Stimulated activated CD4-positive, alpha-beta T cell treated with anti-CD3 and anti-CD28 coated beads, Interleukin-4, amount 100 ng/mL, for 4 hours (primary cell): ENCODE measurements at places on chromosomes 6 and 20.

DNA sequence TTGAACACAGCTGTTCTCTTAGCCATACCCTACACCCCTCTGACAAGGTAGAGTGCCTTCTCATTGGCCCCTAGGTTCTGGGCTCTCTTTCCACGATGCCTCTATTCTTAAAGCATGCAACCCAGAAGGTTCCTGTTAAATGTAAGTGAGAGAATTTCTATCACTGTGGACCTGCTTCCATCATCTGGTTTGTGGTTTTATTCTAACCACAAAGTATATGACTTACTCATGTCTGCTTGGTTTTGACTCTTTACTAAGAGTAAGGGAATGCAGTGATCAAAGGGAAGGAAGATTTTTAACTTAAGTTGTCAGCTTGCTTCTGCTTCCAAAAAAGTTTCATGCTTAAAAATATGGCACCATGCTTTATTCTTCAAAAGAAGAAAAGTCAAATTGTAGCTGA, 80.2 kb downstream of the ANKEF1 start:
- DNase-seq, result no peak

DNA sequence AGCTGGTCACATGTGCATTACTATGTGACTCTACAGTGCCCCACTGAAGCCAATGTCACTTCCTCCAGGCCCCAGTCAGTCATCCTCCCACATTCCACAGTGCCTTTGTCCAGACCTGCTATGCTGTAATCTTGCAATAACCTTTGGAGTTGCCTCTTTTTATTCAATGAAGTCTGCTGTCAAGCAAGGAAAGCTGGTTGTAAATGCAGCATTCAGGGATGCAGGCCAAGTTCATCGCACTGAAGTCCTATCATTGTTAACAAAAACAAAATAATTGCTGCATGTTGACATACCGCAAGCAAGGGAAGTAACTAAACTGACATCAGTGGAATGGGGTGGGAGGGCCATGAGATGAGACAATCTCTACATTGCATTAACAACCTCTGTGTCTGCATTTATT, 131.2 kb upstream of the CDYL start:
- DNase-seq, result no peak

DNA sequence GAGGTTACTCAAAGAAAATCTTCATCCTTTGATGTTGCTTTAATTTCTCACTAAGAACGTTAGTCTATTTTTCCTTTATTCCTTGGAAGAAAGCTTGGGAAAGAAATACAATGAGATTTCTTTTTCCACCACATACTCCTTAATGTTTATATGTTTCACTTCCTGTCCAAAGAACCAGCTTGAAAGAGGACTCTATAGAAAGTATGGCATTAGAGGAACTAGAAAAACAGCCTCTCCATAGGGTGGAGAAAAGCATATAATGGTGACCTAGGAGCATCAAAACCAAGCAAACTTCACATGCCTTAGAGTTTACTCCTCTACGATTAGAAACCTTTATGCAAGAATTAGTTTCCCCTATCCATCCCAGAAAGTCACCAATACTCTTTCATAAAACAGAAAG, 131.1 kb downstream of the OPRM1 start:
- no peak for DNase-seq

- no peak for DNase-seq
Observed at GRCh38 chr20:49887251-49888211, 27.8 kb downstream of the SPATA2 start.

DNA sequence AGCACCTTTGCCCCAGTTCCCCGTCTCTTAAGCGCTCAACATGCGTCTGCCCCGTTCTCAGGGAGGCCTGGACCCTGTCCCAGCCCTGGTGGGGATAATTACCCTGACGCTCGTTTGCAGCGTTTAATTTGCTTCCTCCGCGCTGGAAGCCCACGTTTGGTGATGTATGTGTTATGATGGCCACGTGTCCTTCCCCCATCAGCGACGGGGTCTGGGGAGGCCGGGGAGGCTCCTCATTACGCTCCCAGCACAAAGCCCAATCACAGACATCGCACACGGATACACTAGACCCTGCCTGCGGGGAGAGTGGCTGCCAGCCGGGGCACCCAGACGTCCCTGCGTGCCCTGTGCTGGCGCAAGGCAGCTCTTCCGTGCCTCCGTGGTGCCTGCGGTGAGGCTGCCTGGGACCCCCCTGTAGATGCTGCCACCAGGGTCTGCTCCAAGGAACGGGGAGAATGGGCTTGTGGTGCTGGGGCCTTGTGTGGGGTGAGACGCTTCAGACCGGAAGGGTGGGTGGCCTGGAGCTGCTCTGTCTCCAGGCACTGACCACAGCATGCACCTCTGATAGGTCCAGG, 10.2 kb upstream of the CHRNA4 start:
- no peak for DNase-seq

DNA sequence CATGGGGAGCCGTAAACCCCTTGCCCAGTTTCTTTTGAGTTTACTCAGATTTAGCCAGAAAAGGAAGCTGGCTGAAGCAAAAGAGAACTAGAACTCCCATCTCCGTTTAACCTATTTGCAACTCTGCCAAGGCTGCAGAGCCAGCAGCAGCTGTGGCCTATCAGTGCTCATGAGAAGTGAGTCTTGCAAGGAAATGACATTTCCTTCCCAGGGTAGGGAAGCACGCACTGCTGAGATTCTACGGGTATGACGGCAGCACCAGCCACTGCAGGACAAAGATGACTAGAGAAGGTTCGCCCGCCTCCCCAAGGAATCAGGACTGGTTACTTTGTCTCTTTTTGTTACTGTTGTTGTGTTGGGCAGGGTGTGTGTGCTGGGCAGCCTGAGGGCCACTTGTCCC, 47.6 kb downstream of the PPP1R3G start:
- no peak for DNase-seq

- DNase-seq, result no peak
Observed at GRCh38 chr6:88449770-88450169, 283.6 kb upstream of the CNR1 start.

- DNase-seq, result no peak
Observed at GRCh38 chr6:136067731-136068341, 182.3 kb downstream of the MTFR2 start.

- DNase-seq, result peak; percentile 52
Observed at GRCh38 chr6:136791296-136792094, 782 bp downstream of the MAP3K5 start.

- no peak for DNase-seq
Observed at GRCh38 chr6:12363651-12364381, 73.7 kb downstream of the EDN1 start.

DNA sequence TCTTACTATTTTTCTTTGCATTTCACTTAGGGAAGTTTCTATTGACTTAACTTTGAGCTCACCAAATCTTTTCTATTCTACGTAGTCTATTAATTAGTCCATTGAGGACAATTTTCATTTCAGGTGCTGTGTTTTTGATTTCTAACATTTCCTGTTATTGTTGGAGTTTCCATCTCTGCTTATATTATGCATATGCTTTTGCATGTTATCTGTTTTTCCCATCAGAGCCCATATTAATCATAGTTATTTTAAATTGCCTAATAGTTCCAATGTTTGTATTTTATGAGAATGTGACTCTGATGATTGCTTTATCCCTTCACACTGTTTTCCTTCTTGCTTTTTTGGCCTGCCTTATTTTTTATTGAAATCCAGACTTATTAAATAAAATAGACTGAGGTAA, 414.5 kb upstream of the OPRM1 start:
- DNase-seq, result no peak

- no peak for DNase-seq
Observed at GRCh38 chr6:119676230-119676629, 326.7 kb upstream of the MAN1A1 start.

- no peak for DNase-seq
Observed at GRCh38 chr6:20647585-20647984, 113.3 kb downstream of the CDKAL1 start.

- DNase-seq, result no peak
Observed at GRCh38 chr6:139361211-139361610, 13.2 kb downstream of the CITED2 start.

DNA sequence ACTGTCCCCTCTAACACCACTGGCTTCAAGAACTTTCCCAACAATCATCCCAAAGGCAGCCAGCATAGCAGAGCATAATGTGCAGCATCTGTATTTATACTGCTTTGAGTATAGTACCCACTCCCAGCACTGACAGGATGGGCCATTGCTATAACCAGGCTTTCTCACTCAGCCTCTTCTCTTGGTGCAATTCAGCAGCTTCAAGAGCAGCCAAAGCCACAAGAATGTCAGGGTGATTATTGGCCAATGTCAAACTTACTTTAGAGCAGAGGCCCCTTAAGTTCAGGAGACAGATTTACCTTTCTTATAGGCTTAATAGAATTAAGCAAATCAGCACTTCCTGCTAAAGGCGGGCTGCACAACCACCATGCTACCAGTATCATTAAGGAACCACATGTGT, 232.4 kb upstream of the RSPO3 start:
- no peak for DNase-seq

- DNase-seq, result no peak
Observed at GRCh38 chr6:24440897-24441598, 38.3 kb downstream of the MRS2 start.

DNA sequence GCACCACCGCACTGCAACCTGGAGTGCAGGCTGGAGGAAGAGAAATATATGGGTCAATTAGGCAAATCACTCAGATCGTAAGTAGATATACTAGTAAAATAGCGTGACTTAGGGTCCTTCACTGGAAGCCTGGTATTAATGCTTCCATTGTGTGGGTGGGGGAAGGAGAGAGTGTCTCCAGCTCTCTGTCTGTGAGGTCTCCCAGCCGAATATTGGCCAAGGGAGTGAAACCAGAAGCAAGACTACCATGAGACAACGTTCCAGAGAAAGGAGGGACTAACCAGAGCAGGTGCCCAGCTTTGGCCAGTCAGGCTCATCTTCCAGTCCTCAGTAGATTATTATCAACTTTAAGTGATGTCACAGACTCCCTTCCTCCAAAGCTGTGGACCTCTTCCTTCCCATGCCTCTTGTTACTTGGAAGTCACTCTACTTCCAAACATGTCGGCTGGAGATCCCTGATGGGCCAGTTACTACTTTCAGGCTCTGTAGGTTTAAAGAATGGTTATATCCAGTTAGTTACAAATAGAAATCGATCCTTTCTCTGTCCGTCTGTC, 28.8 kb downstream of the MTHFD1L start:
- DNase-seq, result no peak

- DNase-seq, result no peak
Observed at GRCh38 chr20:5539691-5540090, 210.5 kb upstream of the SHLD1 start.

GRCh38 chr20:40809361-40809760, 120.3 kb upstream of the MAFB start:
- no peak for DNase-seq

DNA sequence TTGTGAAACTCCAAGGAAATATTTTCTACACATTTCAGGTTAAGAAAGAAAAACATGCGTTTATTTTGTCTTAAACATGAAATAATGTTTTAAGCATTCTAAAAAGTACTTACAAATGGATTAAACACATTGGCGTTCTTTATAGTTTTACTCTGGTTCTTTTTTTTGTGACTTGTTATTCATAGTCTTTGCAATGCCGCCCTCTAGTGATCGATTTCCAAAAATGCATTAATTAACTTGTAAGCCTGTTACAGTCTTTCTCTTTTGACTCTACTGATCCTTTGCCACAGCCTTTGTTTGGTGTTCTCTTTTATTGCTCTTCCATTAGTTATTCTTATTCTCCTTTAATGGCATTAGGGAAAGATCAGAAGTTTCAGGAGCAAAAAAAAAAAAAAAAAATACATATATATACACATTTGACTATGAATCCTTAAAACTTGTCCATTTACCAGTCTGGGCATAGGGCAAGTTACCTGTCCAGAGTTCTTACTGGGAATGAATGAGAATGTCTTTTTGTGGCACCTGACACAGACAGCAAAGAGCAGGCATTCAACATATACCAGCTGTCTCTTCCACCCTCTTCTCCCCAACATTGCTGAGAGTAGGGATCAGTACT, 59.9 kb downstream of the MACROD2 start:
- DNase-seq, result no peak

GRCh38 chr20:60063739-60064380, 105.6 kb downstream of the CDH26 start:
- no peak for DNase-seq

GRCh38 chr6:116238083-116238482, 15.8 kb downstream of the TSPYL4 start:
- DNase-seq, result no peak

DNA sequence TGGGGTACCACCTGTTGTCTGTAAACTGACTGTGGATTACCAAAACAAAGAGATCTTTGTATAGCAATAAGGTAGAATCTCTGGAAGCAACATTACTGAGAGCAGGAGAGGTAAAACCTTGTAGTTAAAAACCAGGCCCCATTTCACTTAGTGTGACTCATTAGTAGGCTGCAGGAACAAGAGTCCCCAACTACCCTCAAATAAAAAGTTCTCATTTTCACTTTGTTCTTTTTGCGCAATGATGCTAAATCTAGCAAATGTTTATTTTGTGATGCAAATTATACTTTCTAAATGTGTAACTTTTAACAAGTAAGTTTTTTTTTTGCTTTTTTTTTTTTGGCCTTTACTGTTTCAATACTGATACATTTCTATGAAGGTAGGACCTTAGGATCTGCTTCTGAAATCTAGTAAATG, 67.1 kb downstream of the ESF1 start:
- no peak for DNase-seq

DNA sequence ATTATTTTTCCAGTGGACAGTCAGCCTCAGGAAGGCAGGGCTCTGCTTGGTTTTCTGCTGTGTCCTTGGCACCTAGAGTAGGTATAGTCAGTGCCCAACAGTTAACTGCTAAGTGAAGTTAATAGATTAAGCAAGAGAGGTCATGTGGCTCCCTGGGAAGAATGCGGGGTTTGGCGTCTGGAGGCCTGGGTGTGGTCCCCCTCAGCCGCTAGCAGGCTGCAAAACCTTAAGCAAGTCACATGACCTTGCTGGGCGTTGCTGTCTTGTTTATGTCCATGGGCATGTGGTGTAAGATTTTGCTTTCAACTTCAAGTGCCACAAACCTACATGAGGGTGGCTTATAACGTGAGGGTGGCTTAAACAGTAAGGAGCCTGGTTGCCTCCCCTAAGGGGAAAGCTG, 75.5 kb upstream of the SCP2D1 start:
- no peak for DNase-seq

DNA sequence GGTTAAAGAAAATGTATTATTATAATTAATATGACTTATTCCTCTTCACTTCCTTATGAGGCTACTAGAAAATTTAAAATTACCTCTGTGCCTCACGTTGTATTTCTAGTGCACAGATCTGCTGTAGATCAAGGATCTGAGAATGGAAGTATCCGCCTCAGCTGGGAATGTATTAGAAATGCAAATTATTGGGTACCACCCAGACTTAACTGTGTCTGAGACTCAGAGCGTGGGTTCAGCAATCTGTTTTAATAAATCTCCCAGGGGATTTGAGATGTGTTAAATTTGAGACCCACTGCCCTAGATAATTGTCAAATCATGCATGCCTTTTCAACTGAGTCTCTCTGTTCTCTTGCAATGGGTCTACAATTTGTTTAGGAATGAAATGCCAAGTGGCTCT, 658.0 kb upstream of the NOX3 start:
- no peak for DNase-seq

DNA sequence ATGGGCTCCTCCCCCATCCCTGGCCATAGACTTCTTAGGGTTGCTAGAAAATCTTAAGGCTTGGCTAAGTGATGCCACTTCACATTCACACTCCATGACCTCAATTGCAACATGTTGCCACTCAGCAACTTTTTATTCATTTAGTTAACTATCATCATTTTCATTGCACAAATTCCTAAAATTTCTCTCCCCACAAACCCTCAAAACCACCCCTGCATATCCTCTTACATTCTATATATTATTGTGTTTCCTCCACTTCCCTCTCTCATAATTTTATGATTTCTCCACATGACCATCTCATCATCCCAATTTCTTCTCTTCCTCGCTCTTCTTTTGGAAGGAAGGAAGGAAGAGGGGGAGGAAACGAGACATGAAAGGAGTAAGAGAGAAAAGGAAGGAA, 436.0 kb downstream of the HACE1 start:
- DNase-seq, result no peak

GRCh38 chr6:7687145-7688111, 38.5 kb upstream of the BMP6 start:
- no peak for DNase-seq
